ENCODE measurements at places on chromosomes 1 and 21.

GRCh38 chr1:211335522-211336157 lies 9.0 kb downstream of the TRAF5 start:
- peak; percentile 43 for DNase-seq

DNA sequence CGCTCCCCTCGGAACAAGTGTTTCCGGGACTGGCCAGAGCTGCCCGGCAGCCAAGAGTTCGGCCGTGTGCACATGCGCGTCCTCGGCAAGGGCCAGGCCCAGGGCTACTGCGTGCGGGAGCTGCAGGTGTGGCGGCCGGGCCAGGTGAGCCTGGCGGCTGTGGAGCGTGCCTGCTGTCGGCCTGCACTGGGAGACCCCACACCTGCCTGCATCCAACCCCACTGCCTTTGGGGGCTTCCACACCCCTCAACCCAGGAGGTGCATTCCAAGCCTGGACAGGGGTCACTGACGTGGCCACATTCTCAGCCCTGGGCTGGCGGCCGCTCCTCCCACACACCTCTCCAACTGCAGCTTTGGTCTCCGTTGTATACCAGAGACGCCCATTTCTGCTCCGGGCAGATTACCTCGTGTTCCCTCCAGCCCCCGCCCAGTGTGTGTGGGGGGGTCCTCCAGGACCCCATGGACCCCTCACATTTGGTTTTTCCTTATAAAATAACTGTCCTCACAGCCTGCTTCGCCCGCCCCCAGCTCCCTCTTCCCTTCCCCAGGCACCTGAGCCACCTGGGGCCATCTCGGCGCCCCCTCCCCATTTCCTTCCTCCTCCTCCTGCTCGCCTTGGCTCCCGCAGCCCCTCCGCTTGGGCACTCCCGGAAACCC lies 6.1 kb downstream of the RNF223 start:
- DNase-seq, result no peak

- no peak for DNase-seq
Measured at GRCh38 chr21:42495765-42496119, 282 bp downstream of the RSPH1 start.

DNA sequence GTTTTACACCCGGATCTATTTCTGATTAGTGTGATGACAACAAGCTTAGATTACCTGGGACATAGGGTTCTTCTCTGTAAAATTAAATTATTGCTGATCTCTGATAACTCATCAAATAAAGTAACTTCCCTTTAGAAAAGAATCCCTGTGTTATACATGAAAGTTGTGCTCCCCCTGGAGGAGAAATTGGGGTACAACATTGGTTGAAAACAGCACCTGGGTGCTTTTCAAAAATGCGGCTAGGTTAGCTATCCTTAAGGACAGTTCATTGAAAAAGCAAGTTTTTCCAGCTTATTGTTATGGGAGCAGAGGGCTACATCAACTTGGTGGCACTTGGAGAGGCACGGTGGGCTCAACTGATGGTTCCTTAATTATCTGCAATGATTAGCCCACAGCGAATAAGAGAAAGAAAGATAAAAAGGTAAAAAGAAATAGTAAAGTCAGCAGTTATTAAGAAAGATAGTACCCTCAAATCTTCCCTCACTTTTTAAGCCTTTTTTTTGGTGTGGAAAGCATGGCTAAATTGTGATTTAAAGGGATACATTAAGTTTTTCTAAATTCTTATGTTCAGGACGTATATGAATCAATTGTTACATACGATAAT lies 97.8 kb downstream of the FMN2 start:
- DNase-seq, result peak; percentile 28

Data from activated CD8-positive, alpha-beta T cell treated with anti-CD3 and anti-CD28 coated beads for 36 hours (primary cell).